Stimulated activated naive CD4-positive, alpha-beta T cell (primary cell): ENCODE measurements at places on chromosomes 3 and 15.

- DNase-seq, result no peak
Measured at GRCh38 chr3:264394-265156, 68.0 kb downstream of the CHL1 start.

GRCh38 chr15:47565949-47566348 lies 151.4 kb upstream of the SEMA6D start:
- DNase-seq, result no peak

DNA sequence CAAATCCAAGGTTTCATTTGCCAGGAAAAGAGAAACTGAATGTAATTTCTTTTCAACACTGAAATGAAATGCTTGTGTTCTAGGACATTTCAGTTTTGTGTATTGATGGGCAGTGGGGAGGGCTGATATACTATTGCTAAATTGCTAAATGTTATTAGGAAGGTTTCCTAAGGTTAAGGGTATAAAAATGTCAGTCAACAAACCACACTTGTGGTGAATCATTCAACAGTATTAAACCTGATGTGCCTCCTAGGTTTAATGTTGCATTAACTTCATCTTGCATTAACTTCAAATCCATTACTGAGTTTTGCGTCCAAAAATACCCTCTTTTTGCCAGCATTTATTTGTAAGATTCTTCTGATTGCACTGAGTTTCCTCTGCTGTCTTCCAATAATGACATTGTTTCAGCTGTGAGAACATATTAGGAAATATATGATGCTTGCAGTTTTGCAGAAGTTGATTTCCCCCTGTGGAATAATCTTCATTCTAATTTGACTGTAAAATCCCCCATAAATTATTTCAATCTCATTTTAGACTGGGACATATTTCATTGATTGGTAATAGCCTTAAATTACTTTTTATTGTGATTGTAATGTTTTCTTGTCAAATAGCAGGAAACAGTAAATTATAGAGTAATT lies 758.3 kb downstream of the GBE1 start:
- DNase-seq, result no peak

- no peak for DNase-seq
Measured at GRCh38 chr15:100959066-100960050, 40.2 kb downstream of the LRRK1 start.

GRCh38 chr3:150371741-150372254 lies 36.3 kb upstream of the TSC22D2 start:
- DNase-seq, result no peak

GRCh38 chr15:57857871-57858270 lies 151.4 kb downstream of the POLR2M start:
- no peak for DNase-seq

- DNase-seq, result no peak
Measured at GRCh38 chr3:48935530-48935929, 16.9 kb downstream of the ARIH2 start.
